DMS79 (cell line): ENCODE measurements at places on chromosomes 12 and 14.

GRCh38 chr12:56578983-56579546 lies 51.1 kb downstream of the BAZ2A start:
- no peak for DNase-seq

DNA sequence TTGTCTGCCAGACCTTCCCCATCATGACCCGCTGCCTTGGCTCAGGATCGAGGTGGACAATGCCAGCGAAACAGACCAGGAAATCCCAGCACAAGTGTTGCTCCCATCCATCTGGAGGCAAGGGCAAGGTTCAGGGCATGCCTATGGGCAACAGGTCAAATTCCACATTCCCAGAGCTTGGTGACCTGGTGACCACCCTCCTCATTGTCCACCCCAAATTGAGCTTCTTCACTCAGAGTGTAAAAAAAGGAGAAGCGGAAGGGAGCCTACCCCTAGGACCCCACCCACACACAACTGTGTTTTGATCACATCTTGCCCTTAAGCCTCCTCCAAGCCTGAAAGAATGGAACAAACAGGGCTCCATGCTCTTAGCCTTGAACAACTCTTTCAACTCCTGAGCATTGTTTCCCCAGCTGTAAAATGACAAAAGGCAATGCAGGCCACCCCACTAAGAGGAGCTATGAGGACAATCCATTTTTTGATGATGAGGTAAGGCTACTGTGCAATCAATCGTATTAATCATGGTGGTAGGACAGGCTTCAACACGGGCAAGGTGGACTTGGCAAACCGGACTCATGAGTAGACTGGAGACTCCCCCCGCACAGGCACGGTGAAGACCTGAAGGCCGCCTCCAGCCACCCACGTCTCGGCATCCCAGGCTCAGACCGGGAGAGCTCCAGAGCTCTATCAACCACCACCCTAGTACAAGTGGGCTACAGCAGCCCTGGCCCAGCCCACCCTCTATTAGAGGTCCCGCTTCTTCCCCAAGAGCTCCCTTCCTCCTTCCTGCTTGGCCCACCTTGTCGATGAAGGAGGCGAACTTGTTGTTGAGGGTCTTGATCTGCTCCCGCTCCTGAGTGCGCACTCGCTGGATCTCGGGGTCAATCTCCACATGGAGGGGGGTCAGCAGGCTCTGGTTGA lies 866 bp downstream of the KRT79 start:
- DNase-seq: no peak

DNA sequence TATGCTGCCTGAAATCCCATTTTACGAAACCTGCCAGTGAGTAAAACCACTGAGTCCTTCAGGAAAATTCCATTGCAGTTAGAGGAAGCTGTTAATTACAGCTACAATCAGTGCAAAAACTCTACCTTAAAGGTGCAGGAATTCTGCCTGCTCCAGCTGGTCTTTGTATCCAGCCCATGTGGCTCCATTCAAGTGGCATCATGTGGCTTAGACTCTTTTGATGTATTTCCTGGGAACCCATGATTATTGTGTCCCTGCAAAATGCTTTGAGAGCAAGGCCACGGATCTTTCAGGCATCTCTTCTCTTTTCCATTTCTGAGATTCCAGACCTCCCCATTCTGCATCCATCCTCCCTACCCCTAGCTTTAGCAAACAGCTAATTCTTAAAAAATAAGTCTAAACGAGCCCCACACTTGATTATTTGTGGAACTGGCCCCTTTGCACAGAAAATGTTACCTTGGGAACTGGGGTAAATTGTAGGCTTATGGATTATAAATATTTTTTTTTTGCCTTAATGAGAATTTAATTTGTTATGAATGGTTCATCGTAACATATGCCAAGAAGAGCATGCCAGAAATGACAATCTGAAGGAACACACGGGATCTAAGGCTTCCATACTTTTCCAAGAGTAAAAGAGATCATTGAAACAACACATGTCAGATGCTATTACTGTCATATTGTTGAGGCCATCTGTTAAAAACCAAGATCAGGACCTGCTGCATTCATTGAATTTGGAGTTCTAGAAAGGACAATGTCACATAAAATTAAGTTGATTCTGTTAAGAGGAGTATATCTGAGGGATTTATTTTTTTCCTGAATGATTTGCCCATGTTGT lies 144.6 kb downstream of the TPH2 start:
- DNase-seq: no peak

DNA sequence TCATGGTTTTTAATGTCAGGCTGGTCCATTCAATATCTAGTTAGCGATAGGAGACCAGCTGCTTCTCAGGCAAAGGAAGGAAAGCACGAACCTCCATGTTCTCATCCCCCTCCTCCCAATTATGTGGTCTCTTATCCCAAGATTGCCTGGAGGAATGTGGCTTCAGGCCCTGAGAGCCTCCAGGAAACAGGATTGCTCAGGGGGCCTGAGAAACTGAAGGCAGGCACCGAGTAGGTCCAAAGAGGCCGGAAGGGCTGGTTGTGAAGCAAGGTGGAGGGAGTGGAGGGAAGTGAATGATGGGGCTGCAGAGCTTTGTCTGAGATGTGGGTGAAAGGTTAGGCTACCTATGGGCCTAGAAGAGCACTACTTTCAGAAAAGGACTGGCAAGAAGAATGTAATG lies 188.2 kb upstream of the DDHD1 start:
- DNase-seq: no peak

GRCh38 chr14:23432102-23432925 lies 3.1 kb downstream of the MYH7 start:
- DNase-seq: no peak

GRCh38 chr12:49828133-49829091 lies at the start of gene NCKAP5L:
TSS of gene NCKAP5L (minus strand) at chr12:49828413. CDS start at chr12:49804044, 24,369 bp downstream.
- peak; percentile 87 for DNase-seq

- DNase-seq: no peak
Measured at GRCh38 chr12:130468700-130469245, 131.1 kb downstream of the PIWIL1 start.
